ENCODE measurements at places on chromosomes 2 and 18.

GRCh38 chr2:45930396-45930792 lies 278.9 kb downstream of the PRKCE start:
- peak; percentile 65 for DNase-seq

DNA sequence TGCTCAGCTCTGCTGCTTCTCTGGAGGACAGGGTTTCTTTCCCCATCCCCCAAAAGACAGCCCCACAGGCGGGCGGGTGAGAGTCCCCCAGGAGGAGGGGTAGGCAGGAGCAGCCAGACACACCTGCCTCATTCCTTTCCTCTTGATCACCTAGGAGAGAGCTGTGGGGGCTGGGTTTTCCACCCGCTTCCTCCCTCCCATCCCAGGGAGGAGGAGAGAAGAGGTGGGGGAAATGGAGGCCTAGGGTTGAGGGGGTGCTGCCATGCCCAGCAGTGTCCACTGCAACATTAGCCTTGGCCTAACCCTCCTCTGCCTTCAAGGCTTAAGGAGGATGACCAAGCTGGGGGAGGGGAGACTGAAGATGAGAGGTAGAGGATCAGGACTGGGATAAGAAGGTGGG lies 14.7 kb downstream of the WNT10A start:
- DNase-seq = no peak

- no peak for DNase-seq
Measured at GRCh38 chr2:150279686-150280085, 207.8 kb downstream of the RND3 start.

GRCh38 chr2:118250001-118250400 lies 161.7 kb downstream of the INSIG2 start:
- DNase-seq = no peak

DNA sequence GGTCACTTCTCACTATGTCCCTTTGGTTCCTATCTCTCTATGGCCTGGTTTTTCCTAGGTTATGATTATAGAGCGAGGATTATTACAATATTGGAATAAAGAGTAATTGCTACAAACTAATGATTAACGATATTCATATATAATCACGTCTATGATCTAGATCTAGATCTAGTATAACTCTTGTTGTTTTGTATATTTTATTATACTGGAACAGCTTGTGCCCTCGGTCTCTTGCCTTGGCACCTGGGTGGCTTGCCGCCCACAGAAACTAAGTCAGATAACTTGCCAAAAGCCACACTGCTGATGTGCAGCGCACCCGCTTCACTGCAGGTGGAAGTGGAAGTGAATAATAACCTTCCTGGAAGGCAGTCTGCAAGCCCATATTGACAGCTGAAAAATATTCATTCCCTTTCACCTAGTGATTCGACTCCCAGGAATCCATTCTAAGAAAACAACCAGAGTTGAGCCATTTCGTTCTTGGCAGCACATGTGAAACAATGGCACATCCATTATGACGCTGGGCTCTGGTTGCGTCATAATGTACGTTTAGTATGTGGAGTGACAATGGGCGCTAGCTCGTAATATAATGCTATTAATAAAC lies 725 bp upstream of the ANKRD53 start:
- DNase-seq = no peak

GRCh38 chr2:100178085-100178788 lies 35.8 kb upstream of the AFF3 start:
- DNase-seq = no peak

GRCh38 chr18:73708591-73708990 lies 439.0 kb downstream of the FBXO15 start:
- DNase-seq = no peak

DNA sequence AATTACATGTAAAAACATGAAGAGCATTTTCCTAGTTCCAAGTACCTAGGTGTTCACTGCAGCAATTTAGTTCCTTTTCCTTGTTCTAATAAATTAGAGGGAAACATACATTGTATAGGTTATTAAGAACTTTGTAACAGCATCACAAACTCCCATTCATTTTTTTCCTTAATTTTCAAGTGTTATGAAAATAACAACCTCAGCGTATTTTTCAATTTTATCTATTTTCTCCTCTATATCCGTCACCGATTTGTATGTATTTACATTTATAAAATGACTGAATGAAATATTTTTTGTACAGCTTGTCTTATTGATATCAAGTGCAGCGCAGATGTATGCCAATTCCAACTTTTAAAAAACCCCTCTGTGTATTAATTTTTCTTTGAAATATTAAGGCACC lies 44.0 kb downstream of the ZCCHC2 start:
- no peak for DNase-seq

- no peak for DNase-seq
Measured at GRCh38 chr2:112340475-112341267, 65.3 kb downstream of the ZC3H6 start.

- no peak for DNase-seq
Measured at GRCh38 chr2:176293334-176293733, 24.1 kb downstream of the MTX2 start.

- DNase-seq = no peak
Measured at GRCh38 chr2:40049781-40050180, 270.7 kb upstream of the THUMPD2 start.

GRCh38 chr2:79975791-79976565 lies 328.6 kb downstream of the LRRTM1 start:
- DNase-seq = no peak

GRCh38 chr18:58315739-58316215 lies 271.8 kb downstream of the NEDD4L start:
- no peak for DNase-seq

- DNase-seq = no peak
Measured at GRCh38 chr18:44556296-44556695, 124.4 kb upstream of the SETBP1 start.

GRCh38 chr18:73563345-73563744 lies 584.3 kb downstream of the FBXO15 start:
- no peak for DNase-seq

DNA sequence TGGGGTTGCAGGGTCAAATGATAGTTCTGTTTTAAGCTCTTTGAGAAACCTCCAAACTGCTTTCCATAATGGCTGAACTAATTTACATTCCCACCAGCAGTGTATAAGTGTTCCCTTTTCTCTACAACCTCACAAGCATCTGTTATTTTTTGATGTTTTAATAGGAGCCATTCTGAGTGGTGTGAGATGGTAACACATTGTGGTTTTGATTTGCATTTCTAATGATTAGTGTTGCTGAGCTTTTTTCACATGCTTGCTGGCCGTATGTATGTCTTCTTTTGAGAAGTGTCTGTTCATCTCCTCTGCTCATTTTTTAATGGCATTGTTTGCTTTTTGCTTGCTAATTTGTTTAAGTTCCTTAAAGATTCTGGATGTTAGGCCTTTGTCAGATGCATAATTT lies 107.7 kb downstream of the PDE11A start:
- DNase-seq = no peak

- no peak for DNase-seq
Measured at GRCh38 chr2:41847744-41848441, 199.9 kb upstream of the PKDCC start.

GRCh38 chr2:140988597-140988996 lies 1142.2 kb downstream of the LRP1B start:
- no peak for DNase-seq

DNA sequence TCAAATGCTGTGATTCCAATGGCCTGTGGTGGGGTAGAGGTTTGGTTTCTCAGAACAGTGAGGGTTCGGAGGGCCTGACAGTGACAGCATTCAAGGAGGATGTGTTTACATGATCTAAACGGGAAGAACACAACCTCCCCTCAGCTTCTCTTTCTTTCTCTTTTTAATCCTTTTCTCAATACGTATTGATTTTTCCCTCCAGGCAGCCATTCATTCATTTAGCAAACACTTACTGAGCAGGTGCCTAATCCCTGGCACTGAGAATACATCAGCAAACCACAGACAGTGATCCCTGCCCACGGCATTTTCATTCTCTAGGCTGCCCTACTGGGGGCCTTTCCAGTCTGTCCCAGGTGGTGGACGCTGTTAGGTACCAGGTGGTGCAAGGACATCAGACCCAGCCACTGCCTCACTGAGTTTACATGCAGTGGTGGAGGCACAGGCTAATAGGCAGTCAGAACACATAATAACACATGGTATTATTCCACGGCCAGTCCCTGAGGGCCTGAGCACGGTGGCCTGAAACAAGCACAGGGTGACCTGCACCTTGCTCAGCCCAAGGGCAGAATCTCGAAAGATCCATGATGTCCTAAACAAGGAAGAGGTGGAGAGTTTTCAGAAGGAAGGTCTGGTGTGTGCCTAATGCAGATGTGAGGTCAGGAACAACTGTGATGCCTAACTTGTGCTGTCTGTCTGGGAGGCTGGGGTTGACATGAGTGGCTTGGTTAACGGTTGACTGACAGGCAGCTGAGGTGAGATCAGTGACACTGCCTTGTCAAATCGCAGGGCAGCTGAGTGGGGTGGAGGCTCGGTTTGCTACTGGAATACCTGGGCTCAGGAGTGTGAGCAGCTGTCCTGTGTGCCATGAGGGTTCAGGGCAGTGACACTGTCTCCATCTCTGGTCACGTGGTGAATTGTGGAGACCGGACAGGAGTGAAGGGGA lies 785.5 kb upstream of the HS6ST1 start:
- no peak for DNase-seq

DNA sequence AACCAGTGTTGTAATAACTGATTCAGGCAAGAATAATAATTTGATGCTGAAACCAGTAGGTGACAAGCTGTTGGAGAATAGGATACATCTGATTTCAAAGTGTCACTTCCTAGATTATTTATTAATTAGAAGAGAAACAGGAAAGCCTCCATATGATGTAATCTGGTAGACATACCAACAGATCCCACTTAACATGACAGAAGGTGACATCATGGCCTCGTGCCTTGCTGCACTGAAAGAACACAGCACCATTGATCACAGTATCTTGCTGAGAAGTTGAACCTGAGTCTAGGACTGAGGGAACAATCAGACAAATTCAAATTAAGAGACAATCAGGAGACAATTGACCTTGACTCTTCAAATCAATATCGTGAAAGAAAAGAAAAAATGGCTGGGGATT lies 131.6 kb upstream of the DLGAP1 start:
- DNase-seq = no peak

DNA sequence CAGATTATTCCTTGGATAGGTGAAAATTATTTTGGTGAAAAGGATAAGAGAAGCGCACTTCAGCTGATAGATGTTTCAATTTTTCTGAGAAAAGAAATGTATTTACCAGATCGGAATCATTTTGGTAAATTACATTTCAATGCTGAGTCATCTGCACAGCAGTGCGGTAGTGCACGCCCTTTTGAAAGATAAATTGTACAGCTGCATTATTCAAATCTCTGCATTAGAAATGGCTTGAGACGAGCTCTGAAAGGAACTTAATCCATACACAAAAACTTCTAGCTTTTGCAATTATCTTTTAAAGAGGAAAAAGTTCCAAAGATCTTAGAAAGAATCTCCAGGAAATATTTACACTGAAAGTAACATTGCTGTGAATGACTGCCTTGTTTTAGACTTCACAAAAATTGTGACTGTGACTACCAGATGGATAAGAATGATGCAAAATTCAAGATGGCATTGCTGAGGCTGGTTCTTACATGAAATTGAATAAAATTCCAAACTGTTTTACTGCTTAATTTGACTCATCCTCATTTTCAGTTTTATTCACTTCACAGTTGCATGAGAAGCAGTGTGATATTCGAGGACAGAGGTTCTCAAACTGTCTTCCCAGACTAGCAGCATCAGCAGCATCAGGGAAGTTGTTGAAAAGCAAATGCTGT lies 161.7 kb downstream of the RND3 start:
- DNase-seq = no peak

DNA sequence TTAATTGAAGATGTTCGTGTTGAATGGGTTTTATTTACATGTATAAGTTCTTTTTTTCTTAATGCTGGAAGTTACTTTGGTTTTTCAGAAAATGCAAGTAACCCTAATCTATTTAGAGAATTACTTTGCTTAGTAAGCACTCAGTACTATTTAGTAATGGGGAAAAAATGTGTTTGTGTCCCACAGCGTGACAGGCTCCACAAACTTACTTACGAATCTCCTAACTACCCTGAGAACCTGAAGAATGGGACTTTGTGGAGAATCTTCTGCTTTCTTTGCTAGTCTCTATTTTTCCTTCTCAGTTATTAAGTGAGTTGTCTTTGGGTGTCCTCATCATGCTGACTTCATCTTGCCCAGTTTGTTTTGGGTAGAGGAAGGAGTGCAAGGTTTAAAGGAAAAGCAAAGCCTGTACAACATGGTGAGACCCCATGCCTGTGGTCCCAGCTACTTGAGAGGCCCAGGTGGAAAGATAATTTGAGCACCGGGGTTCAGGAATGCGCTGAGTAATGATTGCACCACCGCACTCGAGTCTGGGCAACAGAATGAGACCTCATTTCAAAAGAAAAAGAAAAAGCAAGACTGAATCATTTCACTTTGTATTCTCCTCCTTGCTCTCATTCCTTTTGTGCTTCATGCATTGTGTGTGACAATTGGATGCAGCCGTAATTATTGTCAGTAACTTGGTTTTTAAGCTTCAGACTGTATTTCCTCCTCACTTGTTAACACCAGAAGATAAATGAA lies 10.2 kb downstream of the NEDD4L start:
- DNase-seq = no peak

- DNase-seq = no peak
Measured at GRCh38 chr2:206814498-206814897, 49.1 kb downstream of the FASTKD2 start.

GRCh38 chr2:113282747-113283533 lies 4.2 kb upstream of the PAX8 start:
- peak; percentile 83 for DNase-seq

DNA sequence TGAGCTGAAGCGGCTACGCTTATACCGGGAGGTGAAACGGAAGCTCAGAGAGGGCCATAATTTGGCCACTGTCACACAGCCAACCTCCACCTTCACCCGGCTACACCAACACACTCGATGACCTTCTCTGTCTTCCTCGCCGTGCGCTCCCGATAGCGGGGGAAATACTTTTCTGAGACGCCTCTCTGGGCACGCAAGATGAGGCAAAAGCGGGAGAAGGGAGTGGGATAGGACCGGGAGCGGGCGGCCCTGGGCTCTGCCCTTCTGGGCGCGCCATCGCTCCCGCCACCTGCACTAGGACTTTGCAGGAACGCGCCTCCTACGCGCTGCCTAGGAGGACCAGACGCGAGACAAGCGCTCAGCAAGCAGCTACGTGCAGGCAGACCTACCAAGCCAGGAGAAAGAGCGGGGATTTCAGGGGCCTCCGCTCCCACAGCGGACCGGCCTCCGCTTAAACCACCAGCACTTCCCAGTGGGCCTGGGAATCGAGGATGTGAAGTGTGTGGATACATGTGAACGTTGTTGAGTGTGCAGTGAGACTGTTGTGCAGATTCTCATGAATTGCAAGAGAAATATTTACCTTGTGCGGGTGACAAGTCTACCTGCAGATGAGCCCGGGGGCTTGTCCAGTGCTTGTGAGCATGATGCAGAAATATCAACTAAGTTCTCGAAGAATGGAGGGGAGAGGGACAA lies 11.4 kb downstream of the SIX3 start:
- DNase-seq = no peak

DNA sequence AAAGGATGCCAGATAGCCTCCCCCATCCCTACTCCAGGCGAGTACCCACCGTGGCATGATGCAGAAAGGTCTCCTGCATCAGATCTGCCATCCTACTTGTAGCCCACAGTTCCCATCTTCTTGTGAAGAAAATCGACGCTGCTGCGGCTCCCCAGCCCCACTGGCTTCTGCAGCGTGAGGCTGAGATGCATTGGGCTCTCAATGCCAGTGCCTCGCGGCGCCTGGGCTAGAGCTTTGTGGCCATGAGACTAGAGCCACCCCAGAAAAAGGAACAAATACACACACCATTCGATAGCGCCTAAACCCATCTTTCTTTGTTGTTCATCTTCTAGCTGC lies 2.8 kb downstream of the NOL4 start:
- peak; percentile 4 for DNase-seq

Measured in renal pelvis (tissue), 12 donors.